HFFc6 (cell line): ENCODE measurements at places on chromosomes 3 and 15. TPM values are rescaled to one million over a fixed set of nuclear protein-coding genes. Genes with fewer than 3 reads are reported as not detected.

- DNase-seq: no peak
These were observed 519.3 kb upstream of the ARPP21 start for GRCh38 chr3:35120026-35120425.

- no peak for DNase-seq
These were observed 3.6 kb upstream of the RBPMS2 start for GRCh38 chr15:64779024-64779423.

GRCh38 chr15:78070049-78070700 lies 7.3 kb downstream of the TBC1D2B start:
- no peak for DNase-seq

Gene PPARG
- 2.8 to 4.0 TPM (median 3.7 TPM) in 3 replicates for total RNA-seq

DNA sequence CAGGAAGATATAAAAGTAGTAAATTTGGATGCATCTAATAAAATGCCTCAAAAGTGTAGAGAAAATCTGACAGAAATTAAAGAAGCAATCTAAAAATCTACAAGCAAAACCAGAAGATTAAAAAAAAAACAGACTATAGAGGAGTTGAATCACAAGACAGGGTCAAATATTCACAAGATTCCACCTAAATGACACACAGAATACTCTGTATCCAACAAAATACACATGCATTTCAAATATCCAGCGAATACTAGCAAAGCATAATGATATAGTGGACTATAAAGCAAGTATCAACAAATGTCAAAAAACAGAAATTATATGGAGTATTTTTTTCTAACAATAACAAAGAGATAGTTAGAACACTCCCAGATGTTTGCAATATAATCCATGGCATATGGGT lies 20.5 kb upstream of the ACTC1 start:
- DNase-seq: no peak
